Smooth muscle cell of the brain vasculature (primary cell): ENCODE measurements at places on chromosomes 13 and 19.

DNA sequence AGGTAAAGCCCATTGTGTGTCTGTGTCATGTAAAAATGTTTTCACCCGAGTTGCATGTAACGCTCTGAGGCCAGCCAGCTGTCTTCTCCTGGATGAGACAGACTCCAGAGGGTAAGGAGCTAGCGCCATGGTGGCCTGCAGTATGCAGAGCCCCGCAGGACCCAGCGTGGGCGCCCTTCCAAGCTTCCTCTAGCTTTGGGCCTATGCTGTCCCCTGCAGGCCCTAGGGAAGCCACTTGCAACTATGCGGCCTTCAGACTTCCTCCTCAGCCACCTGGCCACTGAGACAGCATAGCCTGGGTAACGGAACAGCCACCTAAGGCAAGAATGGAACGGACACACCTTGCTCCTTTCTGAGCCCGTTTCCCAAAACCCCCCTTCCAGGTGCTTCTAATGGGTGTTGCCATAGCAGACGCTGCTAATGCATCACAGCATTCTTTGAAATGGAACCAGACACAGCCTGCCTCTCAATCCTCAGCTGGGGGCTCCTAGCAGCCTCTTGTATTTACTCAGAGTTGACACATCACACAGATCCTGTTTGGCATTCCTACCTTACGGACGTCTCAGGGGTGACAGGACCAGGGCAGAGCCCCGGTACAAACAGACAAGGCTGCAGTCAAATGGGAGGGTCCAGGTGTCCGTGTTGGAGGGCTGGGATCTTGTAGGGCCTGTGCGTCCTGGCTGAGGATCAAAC is 6.2 kb downstream of the FAM32A start:
- no peak for DNase-seq

DNA sequence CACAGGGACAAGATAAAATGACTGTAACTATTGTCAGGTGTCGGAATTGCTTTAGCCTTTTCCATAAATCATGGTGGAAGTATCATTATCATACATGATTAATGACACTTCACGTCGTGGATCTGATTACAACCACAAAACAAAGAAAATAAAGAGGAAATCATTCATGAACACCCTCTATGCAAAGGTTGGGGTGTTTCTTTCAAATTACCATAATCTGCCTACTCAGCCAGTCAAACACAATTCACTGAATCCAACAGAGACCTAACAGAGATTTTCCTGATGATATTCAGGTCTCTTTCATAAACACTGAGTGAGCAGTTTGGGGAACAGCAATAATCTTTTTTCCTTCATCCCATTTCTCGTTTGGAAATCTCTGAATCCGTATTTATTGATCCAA is 625.6 kb downstream of the DCT start:
- no peak for DNase-seq

DNA sequence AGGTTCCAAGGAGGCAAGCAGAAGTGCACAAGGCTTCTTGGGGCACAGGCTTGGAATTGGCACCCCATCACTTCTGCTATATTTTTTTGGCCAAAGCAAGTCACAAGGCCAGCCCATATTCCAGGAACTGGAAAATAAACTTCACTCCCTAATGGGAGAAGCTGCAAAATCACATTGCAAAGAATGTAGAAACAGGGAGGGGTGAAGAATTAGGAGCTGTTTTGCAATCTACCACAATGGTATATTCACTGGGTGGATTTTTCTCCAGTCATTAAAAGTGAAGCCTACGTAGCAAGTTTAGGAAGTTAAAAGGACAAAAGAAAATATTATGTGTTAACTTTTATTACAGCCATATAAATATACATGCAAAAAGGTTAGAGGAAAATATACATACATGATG is 464.8 kb downstream of the COG6 start:
- DNase-seq = no peak

- DNase-seq = no peak
Measured at GRCh38 chr13:78826312-78826711, 167.4 kb upstream of the OBI1 start.

- DNase-seq = no peak
Measured at GRCh38 chr19:49315111-49315510, 9.9 kb downstream of the SLC6A16 start.

DNA sequence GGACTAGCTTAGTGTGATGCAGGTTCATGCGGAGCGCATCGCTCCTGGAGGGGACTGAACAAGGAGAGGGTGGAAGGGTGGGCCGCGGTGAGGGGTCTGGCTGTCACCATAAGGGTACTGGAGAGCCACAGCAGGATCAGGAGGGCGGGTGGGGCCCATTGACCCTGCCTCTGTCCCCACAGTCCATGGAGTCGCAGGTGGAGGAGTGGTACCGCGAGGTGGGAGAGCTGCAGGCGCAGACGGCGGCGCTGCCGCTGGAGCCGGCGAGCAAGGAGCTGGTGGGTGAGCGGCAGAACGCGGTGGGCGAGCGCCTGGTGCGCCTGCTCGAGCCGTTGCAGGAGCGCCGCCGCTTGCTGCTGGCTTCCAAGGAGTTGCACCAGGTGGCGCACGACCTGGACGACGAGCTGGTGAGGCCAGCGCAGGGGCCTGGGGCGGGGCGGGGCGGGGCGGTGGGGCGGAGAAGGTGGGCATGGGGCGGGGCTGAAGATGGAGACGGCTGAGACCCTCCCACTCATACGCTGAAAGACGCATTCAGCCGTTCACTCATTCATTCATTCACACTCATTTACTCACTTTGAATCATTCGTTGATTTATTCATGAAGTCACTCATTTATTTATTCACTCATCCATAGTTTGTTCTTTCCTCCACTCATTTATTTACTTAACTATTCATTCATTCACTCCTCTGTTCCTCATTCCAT is 27.5 kb upstream of the SHKBP1 start:
- no peak for DNase-seq

- DNase-seq = no peak
Measured at GRCh38 chr13:73215823-73216222, 157.0 kb downstream of the KLF5 start.

- no peak for DNase-seq
Measured at GRCh38 chr19:17331045-17331558, 3.6 kb downstream of the ANO8 start.
